Stimulated activated CD4-positive, alpha-beta T cell treated with anti-CD3 and anti-CD28 coated beads, Interleukin-2, amount 100 ng/mL, for 48 hours (primary cell): ENCODE measurements at places on chromosomes 5 and 9.

DNA sequence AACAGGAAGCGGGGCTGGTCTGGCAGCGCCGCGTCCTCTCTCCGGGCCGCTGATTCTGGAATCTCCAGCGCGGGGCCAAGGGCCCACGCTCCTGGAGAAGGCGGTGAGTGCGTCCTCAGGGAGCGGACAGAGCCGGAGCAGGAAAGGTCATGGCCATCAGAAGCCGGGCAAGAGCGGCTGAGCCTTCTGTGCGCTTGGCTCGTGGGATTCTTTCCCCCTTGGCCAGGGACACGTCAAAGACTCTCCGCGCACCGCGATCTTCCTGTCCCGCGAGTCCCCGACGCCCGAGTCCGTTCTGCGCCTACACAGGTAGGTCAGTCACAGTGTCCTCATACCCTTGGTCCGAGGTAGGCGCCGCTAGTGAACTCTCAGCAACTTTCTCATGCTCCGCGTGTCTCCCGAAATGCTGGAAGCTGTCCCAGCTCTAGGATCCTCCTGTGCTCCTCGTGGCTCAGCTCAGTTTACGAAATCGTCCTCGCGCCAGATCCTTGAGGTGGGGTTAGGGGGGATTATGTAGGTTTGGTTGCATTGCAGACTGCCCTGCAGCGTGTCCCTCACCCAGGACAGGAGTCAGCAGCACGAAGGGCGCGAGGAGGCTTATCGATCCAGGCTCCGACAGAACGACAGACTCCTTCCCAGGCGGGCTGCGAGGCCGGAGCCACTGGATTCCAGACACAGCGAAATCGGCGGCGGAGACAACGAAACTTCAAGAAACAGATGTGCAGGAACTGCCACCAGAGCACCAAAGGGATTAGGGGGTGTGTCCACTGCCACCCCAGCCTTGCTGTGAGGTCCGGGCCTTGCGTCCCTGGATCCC is 8.7 kb downstream of the LHX6 start:
- no peak for DNase-seq

DNA sequence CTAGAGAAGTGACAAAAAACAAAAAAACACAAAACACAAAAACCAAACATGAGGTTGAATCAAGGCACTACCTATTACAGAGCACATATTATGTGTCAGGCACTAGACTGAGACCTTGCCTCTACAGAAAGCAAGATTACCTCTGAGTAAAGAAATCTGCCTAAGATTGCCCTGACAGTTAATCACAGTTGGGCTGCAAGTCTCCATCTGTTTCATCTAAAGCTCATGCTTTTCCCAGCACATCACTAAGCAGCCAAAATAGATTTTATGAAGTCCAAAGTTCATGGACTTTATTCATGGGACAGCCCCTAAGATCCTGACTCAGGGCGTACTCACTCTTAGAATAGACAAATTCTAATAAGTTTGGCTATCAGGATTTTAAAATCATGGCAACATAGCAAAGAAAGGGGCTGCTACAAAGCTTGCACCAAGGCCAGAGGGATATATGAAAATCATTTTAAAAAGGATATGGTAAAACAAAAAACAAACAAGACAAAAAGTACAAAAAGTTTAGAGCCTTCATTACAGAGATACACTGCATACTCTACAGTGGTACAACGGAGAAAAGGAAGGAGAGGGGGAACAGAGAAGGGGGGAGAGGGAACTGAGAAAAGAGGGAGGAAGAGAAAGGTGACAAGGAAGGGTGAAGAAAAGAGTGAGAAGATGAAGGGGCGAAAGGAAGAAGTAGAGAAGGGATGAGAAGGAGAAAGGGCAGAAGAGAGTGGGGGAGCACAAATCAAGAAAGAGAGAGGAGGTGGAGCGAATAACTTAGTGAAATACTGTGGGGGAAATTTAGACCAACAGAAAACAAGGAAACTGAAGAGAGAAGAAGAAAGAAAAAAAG is 58.2 kb downstream of the RICTOR start:
- no peak for DNase-seq

DNA sequence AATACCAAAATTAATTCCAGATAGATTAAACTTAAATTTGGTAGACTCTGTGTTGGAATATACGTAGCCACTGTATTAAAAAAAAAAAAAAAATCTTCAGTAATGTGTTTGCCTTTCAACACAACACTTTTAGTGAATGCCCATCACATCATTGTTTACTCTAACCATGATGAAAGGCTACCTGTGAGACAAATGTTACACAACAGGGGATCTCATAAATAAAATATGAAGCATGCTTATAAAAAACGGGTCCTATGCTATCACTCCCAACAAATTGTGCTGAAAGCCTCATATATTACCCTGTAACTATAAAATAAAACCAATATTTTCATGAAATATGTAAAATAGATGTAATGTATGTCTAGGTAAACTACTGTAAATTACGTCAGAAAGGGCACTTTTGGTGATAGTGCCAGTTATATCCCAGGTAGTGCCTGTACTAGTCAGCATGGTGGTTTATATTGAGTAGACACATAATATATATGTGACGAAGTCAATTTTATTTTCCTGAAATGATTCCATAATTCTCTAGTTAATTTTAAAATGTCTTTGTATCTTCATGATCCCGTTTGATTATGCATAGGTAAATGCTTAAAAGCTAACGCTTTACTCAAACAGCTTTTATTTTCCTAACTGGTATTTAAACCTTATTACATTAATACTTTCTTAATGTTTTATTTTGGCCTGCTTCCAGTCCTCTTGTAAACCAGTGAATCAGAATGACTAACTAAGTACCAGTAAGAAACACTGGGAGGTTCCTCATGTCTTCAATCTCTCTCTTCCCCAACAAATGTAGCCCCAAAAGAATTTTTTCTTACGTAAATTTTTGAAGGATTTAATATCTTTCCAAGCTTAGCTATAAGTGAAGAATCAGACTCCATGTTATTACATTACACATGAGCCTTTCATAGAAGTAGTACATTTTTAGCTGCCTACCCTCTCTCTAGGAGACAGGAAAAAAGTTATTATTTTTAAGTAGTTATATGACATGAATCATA is 420.3 kb downstream of the GABRG2 start:
- no peak for DNase-seq

DNA sequence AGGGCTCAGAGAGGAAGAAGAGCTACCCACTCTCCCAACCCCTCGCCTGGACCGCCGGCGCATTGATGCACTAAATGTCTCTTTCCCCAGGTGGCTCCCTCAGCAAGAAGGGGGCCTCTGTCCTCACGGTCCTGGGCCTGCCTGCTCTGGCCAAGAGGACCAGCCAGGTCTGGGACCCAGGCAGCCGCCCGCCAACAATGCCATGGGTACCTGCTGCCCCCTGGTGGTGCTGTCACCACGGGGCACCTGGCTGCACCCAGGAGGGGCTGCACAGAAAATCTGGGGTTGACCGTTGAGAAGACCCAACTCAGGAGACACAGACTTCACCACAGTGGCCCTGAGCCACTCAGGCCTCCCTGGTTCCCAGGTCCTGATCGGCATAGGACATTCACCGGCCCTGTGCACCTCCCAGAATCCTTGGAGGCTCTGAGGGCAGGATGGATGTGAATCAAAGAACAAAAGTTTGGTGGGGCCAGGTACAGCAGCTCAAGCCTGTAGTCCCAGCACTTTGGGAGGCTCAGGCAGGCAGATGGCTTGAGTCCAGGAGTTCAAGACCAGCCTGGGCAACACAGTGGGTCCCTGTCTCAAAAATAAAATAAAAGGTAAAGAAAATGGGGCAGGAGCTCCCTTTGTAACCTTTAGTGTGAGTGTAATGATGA is 2.4 kb upstream of the VAV2 start:
- DNase-seq = peak; percentile 79

GRCh38 chr5:88979726-88980125 is 96.7 kb upstream of the MEF2C start:
- no peak for DNase-seq

- no peak for DNase-seq
Observed at GRCh38 chr9:30235564-30235963, 2148.9 kb upstream of the ACO1 start.

DNA sequence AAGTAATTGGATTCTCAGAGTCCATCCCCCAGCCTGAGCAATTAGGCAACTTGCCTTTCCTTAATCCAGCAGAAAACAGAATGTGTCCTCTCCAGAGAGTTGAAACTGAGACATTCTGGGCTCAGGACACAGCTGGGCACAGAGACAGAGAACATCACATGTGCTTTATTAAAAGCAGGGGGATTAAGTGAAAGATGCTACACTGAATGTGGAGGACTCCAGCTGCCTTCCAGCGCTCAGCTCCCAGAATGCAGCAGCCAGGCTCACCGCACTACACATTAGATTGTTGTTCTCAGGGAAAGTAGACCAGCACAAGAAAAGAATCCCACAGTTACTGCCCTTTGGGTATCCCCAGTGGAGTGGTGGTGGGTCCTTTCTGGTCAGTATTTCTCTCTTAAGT is 141.6 kb upstream of the IL12B start:
- DNase-seq = no peak

GRCh38 chr5:37696190-37697021 is 143.4 kb downstream of the GDNF start:
- no peak for DNase-seq

- no peak for DNase-seq
Observed at GRCh38 chr5:6302075-6302474, 76.3 kb downstream of the MED10 start.

DNA sequence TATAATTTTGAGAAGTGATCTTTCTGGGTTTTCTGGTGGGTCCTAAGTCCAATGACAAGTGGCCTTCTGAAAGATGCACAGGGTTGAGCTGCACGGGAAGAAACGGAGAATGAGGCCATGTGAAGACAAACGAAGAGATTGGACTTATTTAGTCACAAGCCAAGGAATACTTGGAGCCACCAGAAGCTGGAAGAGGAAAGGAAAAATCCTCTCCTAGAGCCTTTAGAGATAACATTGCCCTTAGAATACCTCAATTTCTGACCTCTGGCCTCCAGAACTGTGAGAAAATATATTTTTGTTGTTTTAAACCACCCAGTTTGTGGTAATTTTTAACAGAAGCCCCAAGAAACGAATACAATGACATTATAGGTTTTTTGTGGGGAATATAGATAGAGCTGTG is 360.5 kb upstream of the TARS1 start:
- DNase-seq = no peak

- no peak for DNase-seq
Observed at GRCh38 chr5:52579391-52579790, 208.3 kb upstream of the ITGA1 start.

DNA sequence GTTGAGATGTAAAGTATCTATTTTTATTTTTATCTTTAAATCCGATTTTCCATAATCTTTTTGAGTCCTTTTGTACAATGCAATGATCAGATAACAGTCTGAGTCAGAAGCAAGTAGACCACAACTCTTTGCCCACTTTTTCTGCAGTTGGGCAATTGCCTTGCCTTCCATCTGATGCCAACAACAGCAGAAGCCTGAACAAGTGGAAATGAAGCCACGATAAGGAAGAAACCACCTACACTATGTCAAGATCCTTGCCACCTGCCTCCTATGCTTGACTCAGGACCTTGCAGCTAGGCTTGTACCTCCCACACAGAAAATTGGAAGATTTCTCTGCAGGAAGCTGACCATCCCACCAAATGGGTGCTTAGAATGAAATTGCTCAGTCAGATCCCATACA is 78.6 kb downstream of the ANXA1 start:
- no peak for DNase-seq

DNA sequence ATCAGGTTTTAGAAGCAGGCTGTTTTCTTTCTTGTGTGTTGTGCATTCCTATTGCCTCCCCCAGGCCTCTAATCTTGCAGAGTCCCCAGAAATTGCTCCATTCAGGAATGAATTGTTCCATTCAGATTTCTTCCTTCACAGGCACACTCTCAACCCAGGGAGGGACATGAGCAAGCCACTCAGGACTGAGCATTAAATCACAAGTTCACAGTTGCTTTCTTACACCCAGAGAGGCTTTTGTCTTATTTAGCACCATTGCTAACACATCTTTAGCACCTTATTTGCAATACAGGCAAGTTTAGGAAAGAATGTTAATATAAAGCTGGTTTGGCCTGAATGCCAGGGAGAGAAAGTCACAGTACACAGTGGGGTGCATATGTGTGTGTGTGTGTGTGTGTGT is 221.4 kb downstream of the RAB3C start:
- DNase-seq = no peak

DNA sequence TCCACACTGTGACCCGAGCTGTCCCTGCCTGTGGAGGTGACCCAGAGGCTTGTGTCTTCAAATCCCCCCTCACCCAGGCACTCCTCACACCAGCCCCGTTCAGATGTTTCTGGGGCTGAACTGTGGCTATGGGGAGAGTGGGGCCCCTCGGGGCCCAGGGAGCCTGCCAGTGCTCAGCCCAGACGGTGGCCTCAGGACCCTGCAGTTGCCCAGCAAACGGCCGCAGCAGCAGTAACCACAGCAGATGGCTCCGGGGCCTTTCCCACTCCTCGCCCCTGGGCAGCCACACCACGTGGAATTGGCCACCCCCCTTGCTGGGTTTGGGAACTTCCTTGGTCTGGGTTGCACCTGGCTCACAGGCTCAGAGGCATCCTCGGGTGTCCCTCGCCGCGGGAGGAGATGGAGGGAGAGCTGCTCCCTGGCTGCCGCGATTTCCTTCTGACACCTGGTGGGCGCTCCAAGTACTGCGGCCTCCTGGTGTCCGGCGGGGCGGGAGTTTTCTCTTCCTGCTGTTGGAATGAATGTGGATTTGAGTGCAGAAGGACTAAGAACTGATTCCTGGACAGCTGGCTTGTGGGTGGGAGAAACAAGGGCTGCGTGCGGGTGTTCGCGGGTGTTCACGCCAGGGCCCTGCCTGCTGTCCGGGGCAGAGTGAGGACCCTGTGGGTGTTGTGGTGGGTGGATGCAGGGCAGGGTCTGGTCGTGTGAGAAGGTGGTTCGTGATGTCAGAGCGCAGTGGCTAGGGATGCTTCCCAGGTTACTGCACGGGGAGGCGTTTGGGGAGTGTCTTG is 97.5 kb downstream of the COL5A1 start:
- peak; percentile 37 for DNase-seq

DNA sequence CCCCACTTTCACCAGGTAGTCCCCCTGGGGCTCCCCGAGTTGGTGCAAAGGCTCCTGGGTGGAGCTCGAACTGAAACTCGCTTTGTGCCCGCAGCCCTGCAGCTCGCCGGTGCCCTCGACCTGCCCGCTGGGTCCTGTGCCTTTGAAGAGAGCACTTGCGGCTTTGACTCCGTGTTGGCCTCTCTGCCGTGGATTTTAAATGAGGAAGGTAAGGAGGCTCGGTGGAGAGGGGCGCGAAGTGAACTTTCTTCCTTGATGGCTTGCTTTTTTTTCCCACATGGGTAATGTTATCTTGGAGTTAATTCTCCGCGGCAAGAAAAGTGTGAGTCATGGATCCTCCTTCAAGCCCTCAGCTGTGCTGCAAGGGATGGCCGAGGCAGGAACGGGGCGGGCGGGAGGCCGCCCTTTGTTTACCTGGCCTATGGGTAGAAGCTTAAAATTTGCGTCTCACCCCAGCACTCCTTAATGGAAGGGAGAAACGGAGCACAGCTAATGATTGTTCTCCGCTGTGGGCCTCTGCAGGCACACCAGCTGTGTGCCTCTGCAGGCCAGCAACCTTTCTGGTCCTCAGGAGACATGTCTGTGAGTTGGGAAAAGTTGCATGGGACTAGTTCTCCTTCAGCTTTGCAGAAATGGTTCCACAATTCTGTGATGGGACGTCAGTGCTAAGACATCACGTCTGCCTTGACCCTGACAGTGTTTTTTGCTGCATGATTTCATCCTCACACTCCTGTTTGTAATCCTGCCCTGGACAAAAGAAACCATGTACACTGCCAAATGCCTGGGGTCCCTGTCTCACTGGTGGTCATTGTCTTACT is 1.1 kb downstream of the MAMDC2 start:
- DNase-seq = no peak
